Stimulated activated CD8-positive, alpha-beta memory T cell treated with anti-CD3 and anti-CD28 coated beads, Interleukin-7, amount 100 ng/mL, for 24 hours (primary cell): ENCODE measurements at places on chromosomes 11 and 22.

GRCh38 chr11:17740649-17741235, 6.2 kb downstream of the KCNC1 start:
- no peak for DNase-seq

DNA sequence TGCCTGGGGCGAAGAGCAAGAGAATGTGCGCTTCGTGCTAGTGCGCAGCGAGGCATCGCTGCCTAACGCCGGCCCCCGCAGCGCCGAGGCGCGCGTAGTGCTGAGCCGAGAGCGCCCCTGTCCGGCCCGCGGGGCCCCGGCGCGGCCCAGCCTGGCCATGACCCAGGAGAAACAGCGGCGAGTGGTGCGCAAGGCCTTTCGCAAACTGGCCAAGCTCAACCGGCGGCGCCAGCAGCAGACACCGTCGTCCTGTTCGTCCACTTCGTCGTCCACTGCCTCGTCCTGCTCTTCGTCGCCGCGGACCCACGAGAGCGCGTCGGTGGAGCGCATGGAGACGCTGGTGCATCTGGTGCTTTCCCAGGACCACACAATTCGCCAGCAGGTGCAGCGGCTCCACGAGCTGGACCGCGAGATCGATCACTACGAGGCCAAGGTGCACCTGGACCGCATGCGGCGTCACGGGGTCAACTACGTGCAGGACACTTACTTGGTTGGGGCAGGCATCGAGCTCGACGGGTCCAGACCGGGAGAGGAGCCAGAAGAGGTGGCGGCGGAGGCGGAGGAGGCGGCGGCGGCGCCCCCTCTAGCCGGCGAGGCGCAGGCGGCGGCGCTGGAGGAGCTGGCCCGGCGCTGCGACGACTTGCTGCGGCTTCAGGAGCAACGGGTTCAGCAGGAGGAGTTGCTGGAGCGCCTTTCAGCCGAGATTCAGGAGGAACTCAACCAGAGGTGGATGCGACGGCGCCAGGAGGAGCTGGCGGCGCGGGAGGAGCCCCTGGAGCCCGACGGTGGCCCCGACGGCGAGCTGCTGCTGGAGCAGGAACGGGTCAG, 1.0 kb downstream of the RASSF10 start:
- no peak for DNase-seq

GRCh38 chr11:102253020-102253715, 64.1 kb upstream of the BIRC3 start:
- DNase-seq = no peak

- DNase-seq = no peak
Measured at GRCh38 chr11:10926801-10927211, 69.0 kb upstream of the ZBED5 start.

GRCh38 chr11:12066056-12066798, 44.2 kb upstream of the MICAL2 start:
- DNase-seq = no peak
